ENCODE measurements at places on chromosomes 3 and 15. TPM values are rescaled to one million over a fixed set of nuclear protein-coding genes. Genes with fewer than 3 reads are reported as not detected.

NTRK3 gene
- 10.9 TPM for polyA plus RNA-seq

DENND6A gene
- 25.3 TPM for polyA plus RNA-seq

PP2D1 gene
- polyA plus RNA-seq = 1.1 TPM

DNA sequence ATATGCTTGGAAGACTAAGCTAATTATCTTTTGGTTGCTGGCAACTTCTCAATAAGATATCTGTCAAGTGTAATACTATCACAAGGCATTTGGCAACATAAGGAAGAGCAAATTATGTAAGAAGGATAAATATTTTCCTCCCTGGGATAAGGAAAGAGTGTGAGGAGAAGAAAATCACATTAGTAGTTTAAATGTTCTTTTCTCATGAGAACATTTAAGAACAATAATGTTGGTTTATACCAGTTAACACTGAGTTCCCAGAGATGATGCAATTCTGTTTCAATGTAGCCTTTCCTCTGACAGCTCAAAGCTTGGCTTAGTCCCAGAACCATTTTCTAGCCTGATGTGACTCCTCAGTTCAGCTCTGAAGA is 66.1 kb upstream of the NPHP3 start:
- DNase-seq = no peak

DNA sequence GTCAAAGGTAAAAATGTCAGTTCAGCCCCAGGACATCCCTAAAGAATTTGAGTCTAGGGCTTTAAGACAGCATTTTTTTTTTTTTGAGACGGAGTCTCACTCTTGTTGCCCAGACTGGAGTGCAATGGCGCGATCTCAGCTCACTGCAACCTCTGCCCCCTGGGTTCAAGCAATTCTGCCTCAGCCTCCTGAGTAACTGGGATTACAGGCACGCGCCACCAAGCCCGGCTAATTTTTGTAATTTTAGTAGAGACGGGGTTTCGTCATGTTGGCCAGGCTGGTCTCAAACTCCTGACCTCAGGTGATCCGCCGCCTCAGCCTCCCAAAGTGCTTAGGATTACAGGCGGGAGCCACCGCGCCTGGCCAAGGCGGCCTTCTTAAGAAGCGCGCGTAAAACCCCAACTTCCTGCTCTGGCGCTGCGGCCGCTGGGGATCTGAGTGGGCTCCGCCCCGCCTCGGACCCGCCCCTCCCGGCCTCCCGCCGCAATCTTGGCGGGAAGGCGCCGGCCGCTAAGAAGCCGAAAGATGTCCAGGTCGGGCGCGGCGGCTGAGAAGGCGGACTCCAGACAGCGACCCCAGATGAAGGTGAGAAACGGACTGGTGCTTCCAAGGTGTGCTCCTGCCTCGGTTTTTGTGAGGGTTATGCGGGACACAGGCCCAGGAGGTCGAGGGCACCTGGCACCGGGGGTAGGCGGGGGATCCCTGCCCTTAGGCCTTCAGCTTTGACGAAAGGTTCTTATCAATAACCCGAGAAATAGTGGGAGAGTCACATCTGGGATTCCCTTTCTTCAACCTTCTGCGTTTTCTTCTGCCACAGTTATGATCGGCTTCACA is at the start of gene WDR76:
Gene WDR76 (plus strand): TSS at position 495 of the 834 bp plus-strand sequence. CDS start 31 bp downstream, at position 526.
- peak; percentile 48 for DNase-seq

- DNase-seq = no peak
Measured at GRCh38 chr3:179670311-179670710, 17.5 kb downstream of the USP13 start.

- DNase-seq = no peak
Measured at GRCh38 chr3:186160691-186161243, 51.9 kb upstream of the ETV5 start.
